ENCODE measurements at places on chromosomes 3 and 15.

GRCh38 chr3:180184816-180185215, 148.1 kb upstream of the PEX5L start:
- no peak for DNase-seq

GRCh38 chr3:186133980-186134379, 25.1 kb upstream of the ETV5 start:
- no peak for DNase-seq

DNA sequence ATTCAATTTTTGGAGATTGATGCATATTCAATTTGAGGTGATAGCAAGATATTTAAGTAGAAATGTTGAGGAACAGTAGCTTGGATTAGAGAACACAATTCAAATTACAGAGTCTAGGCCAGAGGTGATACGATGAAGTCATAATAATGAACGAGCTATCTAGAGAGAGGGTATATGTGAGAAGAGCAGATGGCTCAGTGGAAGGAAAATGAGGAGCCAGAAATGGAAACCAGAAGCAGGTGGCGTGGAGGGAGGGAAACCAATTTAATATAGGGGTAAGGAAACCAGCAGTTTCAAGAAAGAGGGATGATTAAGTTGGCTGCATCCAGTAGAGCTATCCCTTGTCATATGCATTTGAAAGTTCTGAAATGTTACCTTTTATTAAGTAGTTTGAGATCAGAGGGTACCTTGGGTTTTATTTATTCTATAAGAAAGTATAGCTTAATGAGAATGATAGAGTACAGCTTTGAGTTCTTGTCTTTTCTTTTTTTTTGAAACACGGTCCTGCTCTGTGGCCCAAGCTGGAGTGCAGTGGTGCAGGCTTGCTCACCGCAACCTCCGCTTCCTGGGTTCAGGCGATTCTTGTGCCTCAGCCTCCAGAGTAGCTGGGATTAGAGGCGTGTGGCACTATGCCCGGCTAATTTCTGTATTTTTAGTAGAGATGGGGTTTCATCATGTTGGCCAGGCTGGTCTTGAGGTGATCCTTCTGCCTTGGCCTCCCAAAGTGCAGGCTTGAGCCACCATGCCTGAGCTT, 22.1 kb downstream of the NCK1 start:
- no peak for DNase-seq

DNA sequence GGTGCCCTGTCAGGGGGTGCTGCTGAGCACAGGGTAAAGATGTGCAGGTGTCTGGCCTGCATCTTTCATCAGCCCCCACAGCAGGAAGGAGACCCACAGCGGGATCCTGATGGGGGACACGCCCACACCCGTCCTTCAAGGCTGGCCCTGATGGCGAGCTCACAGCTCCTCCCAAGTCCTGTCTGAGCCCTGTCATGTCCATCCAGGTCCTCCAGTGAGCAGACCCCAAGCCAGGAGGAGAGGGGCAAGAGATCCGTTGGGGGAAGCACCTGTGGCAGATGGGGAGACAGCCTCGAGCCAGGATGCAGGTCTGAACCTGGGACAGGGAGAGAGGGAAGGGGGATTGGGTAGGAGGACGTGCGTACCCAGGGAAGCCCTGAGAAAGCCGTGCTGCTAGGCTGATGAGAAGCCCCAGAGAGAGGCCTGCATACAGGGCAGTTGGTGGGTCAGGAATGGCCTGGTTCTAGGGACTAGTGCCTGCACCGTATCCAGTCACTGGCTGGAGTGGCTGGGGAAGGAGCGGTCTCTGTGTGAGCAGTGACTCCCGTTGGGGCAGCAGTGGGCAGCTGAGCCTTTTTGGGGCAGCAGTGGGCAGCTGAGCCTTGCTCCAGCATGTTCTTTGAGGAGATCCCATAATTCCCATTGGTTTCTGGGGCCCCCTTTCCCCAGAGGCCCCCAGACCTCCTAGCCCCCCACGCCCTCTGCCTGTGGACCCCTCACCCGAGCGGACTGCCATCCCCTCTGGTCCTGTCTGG, 133.3 kb upstream of the MEF2A start:
- DNase-seq, result no peak

- peak; percentile 73 for DNase-seq
These were observed 2.8 kb upstream of the NRROS start for GRCh38 chr3:196636369-196637349.

DNA sequence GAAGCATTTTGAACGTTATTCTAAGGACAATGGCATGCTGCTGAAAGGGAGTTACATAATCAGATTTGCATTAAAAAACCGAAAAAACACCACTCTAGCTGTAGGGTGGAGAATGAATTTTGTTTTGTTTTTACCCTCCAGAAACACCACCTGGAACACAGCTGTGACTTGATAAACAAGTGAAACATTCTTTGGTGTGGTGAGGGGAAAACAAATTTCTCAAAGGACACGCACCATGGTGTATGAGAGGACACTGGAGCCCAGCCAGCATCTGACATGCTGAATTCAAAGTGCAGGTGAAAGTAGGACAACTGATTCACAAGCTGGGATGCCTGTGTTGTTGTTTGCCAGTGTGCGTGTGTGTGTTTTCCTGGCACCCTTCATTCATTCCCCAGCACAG, 554.5 kb upstream of the TBL1XR1 start:
- no peak for DNase-seq

- DNase-seq, result no peak
These were observed 67.7 kb downstream of the CCNL1 start for GRCh38 chr3:157092230-157092629.

DNA sequence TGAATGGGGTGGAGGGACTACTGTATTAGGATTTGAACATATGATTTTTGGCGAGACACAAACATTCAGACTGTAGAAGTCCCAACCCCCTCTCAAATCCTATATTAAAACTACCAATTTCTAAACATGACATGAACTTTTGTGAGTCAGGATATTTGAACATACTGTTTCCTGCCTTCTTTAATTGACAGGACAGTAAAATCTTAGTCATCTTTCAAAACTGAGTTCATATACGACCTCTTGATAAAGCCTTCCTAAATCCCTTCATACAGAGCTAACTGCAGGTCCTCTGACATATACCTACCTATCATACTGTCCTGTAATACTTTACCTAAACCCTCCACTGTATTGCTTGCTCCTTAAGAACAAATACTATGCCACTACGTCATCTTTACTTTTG, 23.5 kb downstream of the ALDH1A2 start:
- no peak for DNase-seq

- DNase-seq, result no peak
These were observed 2.5 kb downstream of the AMOTL2 start for GRCh38 chr3:134371542-134372324.

GRCh38 chr3:24493746-24494617, 668 bp downstream of the THRB start:
- peak; percentile 92 for DNase-seq

- DNase-seq, result no peak
These were observed 49.7 kb downstream of the GATM start for GRCh38 chr15:45328663-45329062.

- DNase-seq, result no peak
These were observed 80.8 kb upstream of the TLE3 start for GRCh38 chr15:70178335-70179084.
